ENCODE measurements at places on chromosomes 12 and 14.
A peak's percentile ranks its signal among the peaks of the same experiment; 100 is the strongest.

- DNase-seq = no peak
Observed at GRCh38 chr12:113240395-113240794, 19.1 kb downstream of the TPCN1 start.

- peak; percentile 61 for DNase-seq
Observed at GRCh38 chr12:46998811-46999368, 80.5 kb upstream of the PCED1B start.

DNA sequence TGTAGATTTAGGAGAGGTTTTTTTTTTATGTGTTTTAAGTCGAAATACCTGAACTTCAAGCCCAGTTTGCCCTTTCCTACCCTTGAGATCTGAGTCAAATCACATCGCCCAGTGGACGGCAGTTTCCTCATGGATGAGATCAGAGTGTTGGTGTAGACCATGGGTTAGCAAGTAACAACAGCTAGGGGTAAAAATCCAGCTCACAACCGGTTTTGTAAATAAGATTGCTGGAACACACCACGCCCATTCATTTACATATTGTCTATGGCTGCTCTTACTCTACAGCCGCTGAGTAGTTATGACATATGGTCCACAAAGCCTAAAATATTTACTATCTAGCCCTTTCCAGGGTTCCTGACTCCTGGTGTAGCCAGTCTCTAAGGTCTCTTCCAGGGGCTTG is 158.5 kb upstream of the PLEKHG7 start:
- no peak for DNase-seq

DNA sequence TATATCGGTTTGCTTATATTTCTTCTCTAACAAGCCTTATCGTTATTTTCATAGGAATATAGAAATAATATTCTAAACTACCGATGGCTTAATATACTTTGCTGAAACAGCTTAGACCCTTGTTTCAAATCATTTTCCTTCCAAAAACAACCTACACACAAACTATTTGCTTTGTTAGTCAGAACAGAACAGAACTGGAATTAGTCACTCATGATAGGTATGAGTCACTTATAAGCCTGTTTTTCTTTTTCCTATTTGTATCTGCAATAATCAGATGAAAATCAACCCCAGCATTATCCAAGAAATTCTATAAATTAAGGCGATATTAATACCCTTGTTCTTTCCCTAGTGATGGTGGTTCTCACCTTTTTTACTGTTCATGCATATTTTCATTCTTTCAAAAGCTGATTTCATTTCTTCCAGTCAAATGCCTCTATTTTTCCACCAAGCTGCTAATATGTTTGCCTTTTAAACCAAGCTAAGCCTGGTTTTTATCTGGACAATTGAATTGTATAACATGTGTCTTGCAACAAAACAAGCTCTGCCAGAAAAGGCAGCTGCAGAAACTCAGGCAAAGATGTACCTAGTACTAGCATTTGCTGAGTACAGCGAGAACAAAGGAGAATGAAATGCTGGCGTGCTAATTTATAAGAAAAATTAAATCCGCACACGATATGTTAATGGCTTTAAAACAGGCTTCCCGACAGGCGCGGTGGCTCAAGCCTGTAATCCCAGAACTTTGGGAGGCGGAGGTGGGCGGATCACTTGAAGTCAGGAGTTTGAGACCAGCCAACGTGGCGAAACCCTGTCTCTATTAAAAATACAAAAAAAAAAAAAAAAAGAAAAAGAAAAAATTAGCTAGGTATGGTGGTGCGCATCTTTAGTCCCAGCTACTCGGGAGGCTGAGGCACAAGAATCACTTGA is 1418.2 kb downstream of the AACS start:
- peak; percentile 81 for DNase-seq

DNA sequence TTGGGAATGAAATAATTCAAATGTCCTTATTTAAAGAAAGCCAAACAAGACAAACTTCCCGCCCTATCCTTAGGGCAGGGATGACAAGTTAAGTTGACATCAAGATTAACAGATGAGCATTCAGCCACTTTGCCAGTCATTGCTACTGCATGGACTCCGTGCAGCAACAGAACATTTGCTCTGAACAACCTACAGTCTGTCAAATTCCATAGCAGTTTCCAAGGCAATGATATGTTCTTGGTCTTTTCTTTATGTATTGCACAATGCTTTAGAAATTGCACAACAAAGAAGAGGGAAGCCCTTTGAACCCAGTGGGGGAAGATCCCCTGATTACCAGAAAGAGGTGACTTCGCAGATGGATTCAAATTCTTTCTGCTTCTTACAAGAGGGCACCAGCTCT is 269.8 kb downstream of the BCAT1 start:
- peak; percentile 62 for DNase-seq

- peak; percentile 65 for DNase-seq
Observed at GRCh38 chr12:42094277-42094676, 50.4 kb downstream of the GXYLT1 start.

DNA sequence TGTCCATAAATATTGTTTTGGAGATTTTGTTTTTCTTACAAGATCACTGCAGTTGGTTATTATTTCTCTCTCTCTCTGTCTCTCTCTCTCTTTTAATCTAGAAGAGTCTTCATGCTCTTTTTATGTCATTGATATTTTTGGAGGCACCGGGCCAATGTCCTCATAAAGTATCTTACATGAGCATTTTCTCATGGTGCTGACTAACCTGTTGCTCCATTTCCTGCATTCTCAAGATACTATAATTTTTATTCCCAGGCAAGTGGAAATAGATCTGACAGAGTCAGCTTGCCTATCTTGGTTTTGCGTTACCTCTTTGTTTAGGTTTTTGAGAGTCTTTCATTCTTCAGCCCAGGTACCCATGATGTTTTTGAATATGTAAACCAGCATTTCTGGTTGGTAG is 938.8 kb upstream of the FBXO33 start:
- DNase-seq = no peak

DNA sequence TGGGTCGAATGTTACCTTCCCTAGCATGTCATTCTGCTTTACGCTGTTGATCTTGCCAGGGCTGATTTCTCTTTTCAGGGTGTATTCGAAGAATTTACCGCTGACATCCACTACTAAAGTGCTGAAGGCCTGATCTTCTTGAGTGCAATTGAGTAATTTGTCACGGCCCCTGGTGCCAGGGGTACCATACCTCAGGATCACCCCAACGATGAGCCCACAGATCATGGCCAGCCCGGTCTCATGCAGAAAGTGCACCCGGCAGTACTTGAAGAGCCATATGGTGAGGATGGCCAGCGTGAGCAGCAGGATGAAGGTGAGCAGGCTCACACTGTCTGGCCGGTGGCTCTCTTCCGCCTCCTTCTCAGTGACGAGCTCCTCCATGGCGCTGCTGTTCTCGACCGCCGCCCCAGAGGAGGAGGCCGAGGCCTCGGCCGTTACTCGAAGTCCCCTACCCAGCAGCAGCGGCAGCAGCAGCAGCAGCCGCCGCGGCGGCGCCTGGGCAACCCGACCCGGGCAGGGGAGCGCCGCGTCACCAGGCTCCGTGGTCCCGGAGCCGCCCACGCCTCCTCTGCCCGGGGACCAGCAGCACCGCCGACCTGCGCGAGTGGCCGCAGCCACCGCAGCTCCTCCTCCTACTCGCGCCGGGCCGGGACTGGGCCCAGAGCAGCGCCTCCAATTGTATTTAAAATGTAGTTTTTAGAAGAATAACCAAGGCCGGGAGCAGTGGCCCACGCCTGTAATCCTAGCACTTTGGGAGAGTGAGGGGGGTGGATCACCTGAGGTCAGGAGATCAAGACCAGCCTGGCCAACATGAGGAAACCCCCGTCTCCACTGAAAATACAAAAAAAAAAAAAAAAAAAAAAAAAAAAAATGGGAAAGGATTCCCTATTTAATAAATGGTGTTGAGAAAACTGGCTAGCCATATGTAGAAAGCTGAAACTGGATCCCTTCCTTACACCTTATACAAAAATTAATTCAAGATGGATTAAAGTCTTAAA is 58.5 kb upstream of the TMPO start:
- DNase-seq = peak; percentile 30

DNA sequence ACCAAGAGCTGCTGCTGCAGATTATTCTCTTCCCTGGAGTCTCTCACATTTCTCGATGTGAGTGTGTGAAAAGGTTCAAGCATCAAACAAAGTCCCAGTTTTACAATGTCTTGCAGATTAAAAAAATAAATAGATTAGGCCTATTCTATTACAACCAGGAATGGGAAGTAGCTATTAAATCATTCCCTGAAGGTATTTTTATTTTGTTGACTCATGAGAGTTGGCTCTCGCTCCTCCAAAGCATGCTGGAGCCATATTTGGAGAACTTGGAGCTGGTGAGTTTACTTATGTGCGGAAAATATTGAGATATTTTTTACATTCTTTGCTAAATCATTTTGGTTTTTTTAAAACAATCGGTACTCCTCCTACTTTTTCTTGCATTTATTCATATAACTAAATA is 572.3 kb downstream of the ETNK1 start:
- DNase-seq = peak; percentile 57

- DNase-seq = no peak
Observed at GRCh38 chr14:49553892-49554291, 32.3 kb downstream of the RPS29 start.

DNA sequence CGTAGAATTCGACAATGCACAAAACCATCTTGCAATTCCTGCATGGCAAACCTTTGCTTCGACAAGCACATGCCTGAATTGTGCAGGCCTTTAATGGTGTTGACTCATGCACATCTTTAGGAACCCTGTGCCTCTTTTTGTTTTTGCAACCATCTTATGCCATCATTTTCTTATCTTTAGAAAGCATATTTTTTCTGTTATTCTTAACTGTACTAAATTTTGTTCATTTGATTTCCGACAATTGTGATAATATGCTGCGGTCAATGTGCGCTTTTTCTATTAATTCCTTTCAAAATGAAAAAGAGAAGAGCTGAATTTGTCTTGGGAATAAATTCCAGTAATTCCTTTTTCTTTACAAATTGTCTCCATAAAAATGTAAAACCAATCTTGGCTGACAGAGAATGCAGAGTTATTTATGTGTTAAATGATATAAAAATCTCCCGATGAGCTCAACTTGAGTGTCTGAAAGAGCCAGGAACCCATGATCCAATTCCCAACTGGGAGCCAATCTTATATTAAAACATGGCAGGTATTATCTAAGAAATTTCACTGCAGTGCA is 20.1 kb upstream of the CDK17 start:
- peak; percentile 56 for DNase-seq

DNA sequence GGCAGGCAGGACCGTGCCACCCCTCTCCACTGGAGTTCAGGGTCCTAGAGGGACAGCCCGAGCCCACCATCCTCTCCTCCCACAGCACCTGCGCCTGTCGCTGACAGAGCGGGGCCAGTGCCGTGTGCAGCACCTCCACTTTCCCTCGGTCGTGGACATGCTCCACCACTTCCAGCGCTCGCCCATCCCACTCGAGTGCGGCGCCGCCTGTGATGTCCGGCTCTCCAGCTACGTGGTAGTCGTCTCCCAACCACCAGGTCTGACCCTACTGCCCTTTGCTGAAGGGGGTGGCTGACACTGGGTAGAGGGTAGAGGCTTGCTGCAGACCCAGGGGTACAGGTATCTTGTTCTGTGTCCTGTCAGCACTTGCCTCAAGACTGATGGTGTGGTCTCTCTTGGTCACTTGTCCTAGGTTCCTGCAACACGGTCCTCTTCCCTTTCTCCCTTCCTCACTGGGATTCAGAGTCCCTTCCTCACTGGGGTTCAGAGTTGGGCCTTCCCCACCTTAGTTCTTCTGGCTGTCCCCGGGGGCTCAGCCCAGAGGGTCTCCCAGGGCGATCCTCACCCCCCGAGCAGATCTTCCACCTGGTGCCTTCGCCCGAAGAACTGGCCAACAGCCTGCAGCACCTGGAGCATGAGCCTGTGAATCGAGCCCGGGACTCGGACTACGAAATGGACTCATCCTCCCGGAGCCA is 42.0 kb downstream of the SH2B3 start:
- DNase-seq = no peak

- peak; percentile 10 for DNase-seq
Observed at GRCh38 chr14:65972346-65972870, 513.8 kb upstream of the CCDC196 start.

GRCh38 chr14:89359477-89360222 is 57.4 kb downstream of the FOXN3 start:
- no peak for DNase-seq

GRCh38 chr14:69324341-69324931 is 64.5 kb downstream of the GALNT16 start:
- no peak for DNase-seq

DNA sequence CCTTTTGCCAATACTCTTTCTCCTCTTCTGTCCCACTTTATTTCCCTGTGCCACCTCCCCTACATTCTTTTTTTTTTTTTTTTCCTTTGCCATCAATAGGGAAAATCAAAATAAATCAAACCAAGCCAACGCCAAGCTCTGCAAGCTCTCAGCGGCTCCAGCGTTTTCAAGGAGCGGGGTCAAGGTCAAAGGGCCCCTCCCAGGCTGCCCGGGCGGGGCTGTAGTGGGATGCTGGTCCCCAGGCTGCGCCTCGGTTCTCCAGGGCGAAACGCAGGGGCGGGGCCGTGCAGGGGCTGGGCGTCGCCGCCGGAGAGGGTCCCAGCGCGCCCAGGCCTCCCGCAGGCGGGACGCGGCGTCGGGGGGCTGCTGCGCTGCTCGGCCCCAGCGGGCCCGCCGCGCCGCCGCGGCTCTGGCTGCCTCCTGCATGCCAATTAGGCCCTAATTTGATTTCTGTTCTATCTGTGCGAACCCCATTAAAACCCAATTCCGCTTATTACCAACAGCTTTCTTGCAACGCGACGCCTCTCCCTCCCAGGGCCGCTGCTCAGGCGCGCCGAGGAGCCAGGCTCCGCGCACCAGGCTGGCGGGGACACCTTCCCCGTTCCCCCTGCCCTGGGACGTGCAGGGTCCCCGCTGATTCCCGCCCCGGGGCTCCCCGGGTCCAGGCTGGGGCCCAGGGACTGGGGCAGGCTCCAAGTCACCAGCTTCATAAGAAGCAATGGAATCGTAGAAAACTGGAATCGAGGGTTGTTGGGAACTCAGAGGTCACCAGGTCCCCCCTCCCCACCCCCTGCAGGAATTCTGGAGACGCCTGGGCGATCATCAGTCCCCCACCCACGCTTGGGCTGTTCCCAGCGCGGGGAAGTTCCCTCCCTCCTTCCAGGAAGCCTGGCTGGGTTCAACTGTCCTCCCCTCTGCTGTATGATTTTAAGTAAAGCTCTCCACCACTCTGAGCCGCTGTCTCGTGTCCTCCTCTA is 50.7 kb upstream of the MAP1LC3B2 start:
- peak; percentile 67 for DNase-seq

DNA sequence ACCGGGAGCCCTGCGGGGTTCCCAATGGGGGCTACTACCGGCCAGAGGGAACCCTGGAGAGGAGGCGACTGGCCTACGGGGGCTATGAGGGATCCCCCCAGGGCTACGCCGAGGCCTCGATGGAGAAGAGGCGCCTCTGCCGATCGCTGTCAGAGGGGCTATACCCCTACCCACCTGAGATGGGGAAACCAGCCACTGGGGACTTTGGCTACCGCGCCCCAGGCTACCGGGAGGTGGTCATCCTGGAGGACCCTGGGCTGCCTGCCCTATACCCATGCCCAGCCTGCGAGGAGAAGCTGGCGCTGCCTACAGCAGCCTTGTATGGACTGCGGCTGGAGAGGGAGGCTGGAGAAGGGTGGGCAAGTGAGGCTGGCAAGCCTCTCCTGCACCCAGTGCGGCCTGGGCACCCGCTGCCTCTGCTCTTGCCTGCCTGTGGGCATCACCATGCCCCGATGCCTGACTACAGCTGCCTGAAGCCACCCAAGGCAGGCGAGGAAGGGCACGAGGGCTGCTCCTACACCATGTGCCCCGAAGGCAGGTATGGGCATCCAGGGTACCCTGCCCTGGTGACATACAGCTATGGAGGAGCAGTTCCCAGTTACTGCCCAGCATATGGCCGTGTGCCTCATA is 9.7 kb downstream of the TNS2 start:
- DNase-seq = no peak

GRCh38 chr12:93460902-93461301 is 6.4 kb upstream of the MRPL42 start:
- no peak for DNase-seq

GRCh38 chr14:92341791-92342190 is 18.8 kb downstream of the SLC24A4 start:
- no peak for DNase-seq

All from fibroblast of mammary gland (primary cell).